ENCODE measurements at places on chromosomes 3 and 15.

DNA sequence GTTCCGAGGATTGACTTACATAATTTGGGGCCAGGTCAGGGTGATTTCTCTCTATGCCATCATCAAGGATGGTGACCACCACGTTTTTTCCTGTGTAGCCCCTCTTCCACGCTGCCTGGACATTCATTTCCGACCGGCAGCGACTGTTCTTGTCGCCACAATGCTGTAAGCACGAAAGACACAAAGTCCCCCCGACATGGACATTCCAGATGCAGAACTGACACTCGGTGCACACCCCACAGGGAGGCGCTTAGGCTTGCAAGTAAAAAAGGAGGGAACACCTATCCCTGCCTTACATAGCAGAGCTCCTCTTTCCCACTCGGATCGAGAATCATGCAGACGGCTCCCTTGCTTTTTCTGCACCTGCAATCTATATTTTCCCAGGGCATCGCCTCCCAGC, 58.2 kb downstream of the PCSK6 start:
- DNase-seq, result no peak

DNA sequence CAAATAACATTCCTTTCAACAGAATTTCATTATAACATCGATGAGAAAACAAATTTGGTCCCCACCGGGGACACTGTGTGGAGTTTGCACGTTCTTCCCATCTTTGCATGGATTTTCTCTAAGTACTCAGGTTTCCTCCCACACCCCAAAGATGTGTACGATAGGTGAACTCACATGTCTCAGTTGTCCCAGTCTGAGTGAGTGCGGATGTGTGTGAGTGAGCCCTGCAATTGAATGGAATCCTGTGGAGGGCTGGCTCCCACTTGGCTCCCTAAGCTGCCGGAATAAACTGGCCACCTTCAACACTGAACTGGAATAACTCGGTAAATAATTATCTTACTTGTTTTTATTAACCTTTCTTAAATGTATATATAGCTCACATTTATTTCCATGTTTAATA, 77.0 kb downstream of the TRANK1 start:
- DNase-seq, result no peak

GRCh38 chr3:132090921-132091320, 56.1 kb upstream of the CPNE4 start:
- DNase-seq, result no peak

DNA sequence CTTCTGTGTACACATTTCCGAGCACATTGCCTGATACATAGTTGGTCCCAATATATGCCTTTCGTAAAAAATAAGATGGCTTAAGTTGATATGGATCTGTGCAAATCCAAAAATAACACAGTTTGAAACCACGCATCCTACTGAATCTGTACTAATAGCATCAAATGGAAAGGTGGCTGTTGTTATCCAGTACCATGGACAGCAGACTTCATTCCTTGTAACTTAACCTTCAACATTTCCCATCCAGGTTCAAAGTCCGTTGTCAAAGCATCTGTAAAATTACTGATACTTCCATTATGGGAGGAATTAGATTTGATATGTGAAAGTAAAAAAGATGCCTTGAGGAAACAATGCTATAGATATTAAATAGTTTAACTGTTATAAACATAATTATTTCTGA, 65.5 kb upstream of the C3orf49 start:
- no peak for DNase-seq

- no peak for DNase-seq
Observed at GRCh38 chr3:177057768-177058167, 139.5 kb downstream of the TBL1XR1 start.

- DNase-seq, result no peak
Observed at GRCh38 chr3:40971191-40972168, 227.8 kb upstream of the CTNNB1 start.

DNA sequence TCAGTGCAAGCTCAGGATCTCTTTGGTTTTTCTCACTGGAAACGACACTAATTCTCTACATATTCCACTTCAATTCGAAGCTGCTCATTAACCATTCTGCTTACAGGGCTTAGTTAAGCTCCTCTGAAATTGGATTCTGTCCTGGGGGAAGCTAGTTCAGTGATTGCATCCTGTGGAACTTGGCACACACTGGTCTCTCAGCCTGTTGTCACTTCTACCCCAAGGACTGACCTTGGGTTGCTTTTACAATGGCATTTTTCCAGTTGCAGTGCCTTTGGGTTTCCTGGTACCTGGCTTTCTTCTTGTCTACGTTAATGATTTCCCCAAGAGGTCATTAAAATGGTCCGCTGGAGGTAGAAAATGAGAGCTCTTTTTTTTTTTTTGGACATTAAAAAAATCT, 33.3 kb upstream of the GABRB3 start:
- DNase-seq, result no peak

- DNase-seq, result no peak
Observed at GRCh38 chr3:171267104-171267503, 193.1 kb downstream of the TNIK start.

DNA sequence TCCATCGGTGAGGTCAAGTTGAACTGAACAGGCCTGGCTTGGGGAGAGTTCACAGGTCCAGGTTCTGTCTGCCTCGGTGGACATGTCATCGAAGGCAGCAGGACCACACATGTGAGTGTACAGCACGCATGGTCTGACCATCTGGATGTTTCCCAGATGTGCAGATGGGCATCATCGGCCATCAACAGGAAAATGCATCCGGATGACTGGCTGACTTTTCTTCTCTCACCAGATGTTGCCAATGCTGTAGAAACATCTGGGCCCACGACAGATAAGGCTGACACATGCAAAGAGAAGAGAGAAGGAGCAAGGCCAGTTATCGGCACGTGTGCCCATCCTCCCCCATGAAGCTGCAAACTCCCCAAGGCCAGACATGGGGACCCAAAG, 45.1 kb downstream of the NOX5 start:
- DNase-seq, result no peak

GRCh38 chr3:94098452-94098851, 35.6 kb downstream of the NSUN3 start:
- no peak for DNase-seq

GRCh38 chr15:83193721-83194120, 13.9 kb downstream of the HDGFL3 start:
- no peak for DNase-seq

GRCh38 chr3:46870651-46871050, 6.9 kb upstream of the PTH1R start:
- DNase-seq, result no peak

- DNase-seq, result no peak
Observed at GRCh38 chr15:52097180-52097579, 15.4 kb downstream of the BCL2L10 start.

Measured in NCI-H2107 (cell line).